ENCODE measurements at places on chromosomes 1 and 21. TPM values are rescaled to one million over a fixed set of nuclear protein-coding genes. Genes with fewer than 3 reads are reported as not detected.
A peak's percentile ranks its signal among the peaks of the same experiment; 100 is the strongest.

GRCh38 chr1:61455400-61455799 is 269.5 kb downstream of the TM2D1 start:
- DNase-seq, result no peak

GRCh38 chr1:97849345-97850340 is 71.2 kb downstream of the DPYD start:
- DNase-seq, result no peak

CTXND2 gene
- polyA plus RNA-seq, result not detected

DNA sequence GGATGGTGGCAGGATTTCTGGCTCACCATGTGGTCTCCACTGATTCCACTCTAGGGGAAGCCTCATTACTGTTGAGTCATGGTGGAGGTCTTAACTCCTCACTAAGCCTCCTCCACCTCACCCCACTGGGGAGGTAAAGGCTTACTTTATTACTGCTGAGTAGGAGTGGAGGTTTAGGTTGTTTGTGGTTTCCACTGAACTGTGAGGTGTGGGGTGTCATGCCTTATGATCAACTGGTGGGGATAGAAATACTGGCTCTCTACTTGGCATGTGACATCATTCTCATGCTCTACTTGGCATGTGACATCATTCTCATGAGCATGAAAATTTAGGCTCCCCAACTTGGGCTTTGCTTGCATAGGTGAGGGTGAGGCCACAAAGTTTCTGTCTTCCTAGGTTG is 35.6 kb downstream of the COL6A1 start:
- DNase-seq, result no peak

DNA sequence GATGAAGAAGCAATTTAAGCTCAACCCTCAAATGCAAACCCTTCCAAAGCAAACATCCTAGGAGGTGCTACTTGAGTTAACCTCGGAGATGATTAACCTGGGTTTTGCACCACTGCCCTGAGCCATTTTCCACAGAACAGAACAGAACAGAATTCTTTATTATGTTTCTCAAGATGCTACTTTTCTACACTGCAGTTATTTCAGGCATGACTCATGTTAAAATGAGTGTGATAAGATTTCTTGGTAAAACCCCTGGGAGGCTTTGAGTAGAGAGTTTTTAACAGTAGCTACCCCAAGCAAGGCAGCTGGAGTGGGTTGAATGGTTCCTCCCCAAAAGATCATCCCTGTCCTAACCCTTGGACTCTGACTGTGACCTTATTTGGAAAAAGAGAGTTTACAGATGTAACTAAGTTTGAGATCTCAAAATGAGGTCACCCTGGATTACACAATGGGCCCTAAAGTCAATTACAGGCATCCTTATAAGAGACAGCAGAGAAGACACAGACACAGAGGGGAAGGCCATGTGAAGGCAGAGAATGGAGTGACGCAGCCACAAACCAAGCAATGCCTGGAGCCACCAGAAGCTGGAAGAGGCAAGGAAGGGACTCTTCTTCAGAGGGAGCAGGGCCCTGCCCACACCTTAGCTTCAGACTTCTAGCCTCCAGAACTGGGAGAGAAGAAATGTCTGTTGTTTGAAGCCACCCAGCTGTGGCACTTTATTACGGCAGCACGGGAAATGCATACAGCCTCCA is 153.4 kb downstream of the ETS2 start:
- no peak for DNase-seq

GJA8 gene
- 0.42 TPM for polyA plus RNA-seq

DNA sequence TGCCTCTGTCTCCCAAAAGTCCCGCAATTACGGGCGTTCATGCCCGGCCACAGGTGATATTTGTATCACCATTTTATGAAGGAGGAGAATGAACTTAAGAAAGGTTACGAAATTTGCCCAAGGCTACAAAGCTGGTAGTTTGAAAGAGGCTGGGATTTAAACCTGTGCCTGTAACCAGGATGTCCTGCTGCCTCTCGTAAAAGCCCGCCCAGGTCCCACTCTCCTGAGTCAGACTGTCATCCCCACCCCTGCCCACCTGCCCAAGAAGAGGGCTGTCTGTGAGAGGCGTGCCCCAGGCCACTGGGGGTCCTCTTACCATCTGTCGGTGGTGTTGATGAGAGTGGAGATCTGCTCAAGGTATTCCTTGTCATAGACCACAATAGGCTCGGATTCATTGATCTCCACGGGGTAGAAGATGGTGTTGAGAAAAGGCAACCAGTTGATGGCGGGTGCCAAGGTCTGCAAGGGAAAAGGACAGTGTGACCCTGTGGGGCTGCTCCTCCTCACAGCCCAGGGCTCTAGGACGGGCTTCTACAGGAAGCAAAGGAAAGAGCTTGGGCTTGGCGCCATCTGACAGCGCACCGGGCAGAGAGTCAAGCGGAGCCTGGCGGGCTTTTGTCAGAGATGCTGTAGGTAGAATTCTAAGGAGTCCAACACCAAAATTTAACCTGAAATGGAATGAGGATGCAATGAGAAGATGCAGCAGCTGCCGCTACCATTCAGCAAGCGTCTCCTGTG is 43.2 kb downstream of the ECE1 start:
- DNase-seq, result no peak

BCL2L15 gene
- polyA plus RNA-seq, result 0.67 TPM

GRCh38 chr1:76901158-76901767 is 34.0 kb downstream of the ST6GALNAC5 start:
- DNase-seq, result peak; percentile 14

CELA2B gene
- 0.38 TPM for polyA plus RNA-seq

DNA sequence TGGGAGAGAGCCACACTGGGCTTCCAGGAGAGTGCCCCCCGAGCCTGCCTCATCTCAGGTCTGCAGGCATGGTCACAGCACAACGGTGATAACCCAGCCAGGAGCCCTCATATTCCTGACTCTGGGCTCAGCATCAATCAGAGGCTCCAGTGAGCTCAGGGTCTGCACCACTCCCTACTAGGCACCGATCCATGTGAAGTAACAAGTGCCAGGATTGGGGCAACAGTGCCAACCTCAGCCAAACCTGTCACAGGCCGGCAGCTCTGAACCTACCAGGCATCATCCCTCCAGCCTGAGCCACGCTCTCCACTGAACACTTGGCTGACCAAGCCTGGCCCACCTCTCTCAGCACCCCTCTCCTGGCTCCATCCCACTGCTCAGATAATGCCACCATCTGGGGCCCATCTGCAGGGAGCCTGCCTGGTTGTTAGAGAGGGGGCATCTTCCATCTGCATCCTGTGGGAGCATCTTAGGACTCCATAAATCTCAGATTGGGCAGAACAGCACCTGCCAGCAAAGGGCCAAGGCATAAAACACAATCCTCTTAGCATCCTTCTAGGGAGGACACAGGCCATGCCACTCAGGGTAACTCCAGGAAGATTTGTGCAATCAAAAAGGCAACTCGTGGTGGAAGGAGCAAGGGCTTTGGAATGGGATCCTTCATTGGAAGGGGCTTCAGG is 213.7 kb upstream of the CSF3R start:
- no peak for DNase-seq

MNDA gene
- 6.2 TPM for polyA plus RNA-seq

DNA sequence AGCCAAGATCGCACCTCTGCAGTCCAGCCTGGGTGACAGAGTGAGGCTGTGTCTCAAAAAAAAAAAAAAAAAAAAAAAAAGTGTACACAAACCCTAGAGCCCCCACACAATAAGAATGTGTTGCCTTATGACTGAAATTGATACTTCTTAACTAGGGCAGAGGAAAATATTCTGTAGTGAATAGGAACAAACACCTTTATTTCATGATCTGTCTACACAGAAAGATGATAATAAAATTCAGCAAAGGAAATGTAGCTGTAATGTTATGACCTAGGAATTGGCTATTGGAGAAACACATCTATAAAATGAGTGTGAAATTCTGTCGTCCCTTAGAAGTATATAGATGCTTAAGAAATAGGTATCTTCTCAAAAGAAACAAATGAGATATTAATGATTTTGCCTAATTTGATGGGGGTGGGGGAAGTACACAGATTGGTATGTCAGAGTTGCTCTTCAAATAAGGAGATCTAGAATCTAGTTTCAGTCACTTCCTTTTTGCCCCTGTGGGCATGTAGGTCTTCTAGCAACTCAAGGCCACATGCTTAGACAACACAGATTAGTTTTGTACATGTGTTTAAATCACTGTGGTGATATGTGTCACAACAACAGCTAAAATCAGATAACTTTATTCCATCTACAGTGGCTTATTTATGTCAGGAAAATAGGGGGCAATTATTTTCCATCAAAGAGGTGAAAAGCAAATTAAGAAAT is 10.7 kb upstream of the GPR25 start:
- no peak for DNase-seq

FCN3 gene
- polyA plus RNA-seq, result 3.1 TPM

- no peak for DNase-seq
Observed at GRCh38 chr1:243253926-243254232, 1.2 kb downstream of the CEP170 start.

DNA sequence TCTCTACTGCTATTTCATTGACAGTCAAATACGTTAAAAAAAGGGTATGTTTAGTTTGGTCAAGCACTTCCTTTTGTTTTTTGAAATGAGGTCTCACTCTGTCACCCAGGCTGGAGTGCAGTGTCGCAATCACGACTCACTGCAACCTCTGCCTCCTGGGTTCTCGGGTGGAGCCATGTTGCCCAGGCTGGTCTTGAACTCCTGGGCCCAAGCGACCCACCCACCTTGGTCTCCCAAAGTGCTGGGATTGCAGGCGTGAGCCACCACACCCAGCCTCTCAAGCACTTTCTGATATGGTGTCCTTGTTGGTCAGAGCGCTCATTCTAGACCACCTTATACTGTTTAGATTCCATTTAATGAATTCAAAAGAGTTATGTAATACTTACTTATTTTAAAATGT is 20.9 kb upstream of the RHBDL2 start:
- DNase-seq, result no peak

DNA sequence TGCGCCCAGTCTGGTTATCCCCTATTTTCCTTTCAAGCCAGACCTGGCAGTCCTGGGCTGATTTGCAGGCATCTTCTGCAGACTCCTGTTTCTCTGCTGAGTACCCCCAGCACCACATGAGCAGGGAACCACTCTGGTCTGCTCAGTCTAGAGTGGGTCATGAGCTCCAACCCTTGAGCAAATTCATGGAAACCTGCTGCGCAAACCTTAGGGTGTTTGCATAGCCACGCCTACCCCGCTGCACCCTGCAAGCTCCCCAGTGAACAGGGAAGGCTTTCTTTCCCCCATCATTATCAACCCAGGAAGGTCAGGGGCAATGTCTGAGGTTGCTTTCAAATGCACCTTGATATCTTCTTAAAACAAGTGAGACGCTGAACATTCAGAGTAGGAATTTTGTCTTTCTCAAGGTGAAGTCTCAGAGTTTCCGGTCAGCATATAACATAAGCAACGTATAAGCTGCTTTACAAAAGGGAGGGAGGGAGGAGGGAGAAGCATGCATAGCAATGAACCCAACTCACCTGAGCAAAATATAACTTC is 11.1 kb upstream of the KCNE1 start:
- no peak for DNase-seq

TNFRSF4 gene
- 2.5 TPM for polyA plus RNA-seq

VAV3 gene
- 129 TPM for polyA plus RNA-seq

EXTL1 gene
- 1.0 TPM for polyA plus RNA-seq

DNA sequence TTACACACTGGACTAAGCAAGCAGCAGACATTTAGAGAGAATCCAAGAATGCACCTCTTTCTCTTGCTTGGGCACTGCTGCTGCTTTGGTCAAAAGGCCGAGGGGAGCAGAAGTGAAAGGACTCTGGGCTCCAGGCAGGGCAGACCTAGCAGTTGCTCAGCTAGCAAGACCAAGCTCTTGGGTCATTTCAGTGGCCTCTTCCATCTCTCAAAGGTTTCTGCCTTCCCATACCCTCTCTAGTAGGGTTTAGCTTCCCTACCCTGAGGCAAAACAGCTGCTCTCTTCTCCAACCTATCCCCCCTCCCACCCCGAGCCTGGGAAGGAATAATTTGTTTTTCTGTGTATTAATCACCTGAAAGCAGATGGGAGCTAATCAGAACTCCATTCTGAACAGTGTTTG is 25.8 kb downstream of the TFAP2E start:
- DNase-seq, result no peak

CDC7 gene
- polyA plus RNA-seq, result 23.7 TPM

EDARADD gene
- polyA plus RNA-seq, result 7.4 TPM

GPR3 gene
- 1.0 TPM for polyA plus RNA-seq

DNA sequence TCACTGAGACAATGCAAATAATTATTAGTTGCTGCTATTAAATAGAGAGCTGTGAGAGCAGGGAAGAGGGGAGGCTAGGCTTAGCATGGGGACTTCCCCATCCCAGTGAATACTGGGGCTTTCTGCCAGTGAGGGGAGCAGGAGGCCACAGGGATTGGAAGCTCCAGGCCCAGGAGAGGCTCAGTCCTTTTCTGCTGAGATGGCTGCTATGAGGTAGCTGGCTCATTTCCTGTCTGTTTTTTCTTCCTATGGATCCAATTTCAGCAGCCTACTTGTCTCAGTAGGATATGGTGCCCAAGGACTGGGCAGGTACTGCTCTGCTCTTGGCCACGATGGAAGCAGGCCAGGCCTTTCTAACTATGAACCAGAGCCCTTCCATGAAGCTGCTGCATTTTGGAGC is 10.0 kb downstream of the STMN1 start:
- DNase-seq, result no peak

DNA sequence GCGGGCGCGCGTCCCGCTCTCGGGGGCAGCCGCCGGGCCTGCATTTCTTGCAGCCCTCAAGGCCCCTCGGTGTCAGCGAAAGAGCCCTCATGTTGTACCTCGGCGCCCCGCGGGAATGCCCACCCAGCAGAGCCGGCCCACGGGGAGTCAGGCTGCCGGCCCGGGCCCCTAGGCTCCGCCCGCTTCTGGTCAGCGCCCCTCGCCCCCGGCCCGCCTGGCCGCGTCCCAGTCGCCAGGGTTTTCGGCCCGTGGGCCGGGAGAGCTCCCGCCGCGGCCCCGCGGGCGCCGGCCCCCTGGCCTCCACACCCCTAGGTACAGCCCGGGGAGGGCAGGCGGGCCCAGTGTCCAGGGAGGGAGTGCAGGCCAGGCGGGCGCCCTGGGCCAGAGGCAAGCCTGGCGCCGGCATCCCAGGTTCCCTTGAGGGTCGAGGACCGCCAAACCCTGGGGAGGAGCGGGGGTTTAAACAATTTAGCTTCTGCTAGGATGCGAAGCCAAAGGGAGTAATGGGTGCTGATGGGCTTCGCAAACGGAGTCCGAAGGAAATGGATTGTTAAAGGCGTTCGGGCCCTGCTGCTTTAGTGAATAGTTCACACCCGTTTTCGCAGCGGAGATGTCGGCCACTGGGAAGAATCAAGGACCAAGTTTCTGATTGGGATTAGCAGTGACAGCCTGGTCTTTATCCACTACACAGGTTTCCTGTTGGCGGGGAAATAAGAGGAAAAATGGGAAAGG is 486 bp upstream of the KCNA3 start:
- DNase-seq, result no peak

GRCh38 chr1:22176258-22176657 is 33.4 kb upstream of the WNT4 start:
- no peak for DNase-seq

All from right renal pelvis (tissue), 4 donors.